ENCODE measurements at places on chromosomes 3 and 15.

- DNase-seq: no peak
Observed at GRCh38 chr3:4809922-4810321, 169.3 kb upstream of the BHLHE40 start.

- no peak for DNase-seq
Observed at GRCh38 chr15:49751751-49752150, 130.9 kb downstream of the DTWD1 start.

DNA sequence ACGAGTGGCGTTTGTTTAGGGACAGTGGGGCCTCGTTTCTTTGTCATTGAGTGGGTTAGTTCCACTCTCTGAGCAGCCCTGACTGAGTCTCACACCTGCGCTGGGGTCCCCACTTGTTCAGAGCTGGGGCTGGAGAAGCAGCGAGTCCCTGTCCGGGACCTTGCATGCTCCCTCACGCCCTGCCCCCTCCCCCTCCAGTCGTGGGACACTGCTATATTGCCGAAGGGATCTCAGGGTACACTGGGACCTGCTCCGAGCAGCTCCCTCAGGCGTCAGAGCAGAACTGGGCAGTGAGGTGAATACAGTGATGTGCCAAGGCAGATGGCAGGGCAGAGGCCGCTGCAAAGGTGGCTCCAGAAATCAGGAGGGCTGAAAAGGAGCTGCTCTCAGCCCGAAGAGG, 59.9 kb upstream of the KLF13 start:
- no peak for DNase-seq

DNA sequence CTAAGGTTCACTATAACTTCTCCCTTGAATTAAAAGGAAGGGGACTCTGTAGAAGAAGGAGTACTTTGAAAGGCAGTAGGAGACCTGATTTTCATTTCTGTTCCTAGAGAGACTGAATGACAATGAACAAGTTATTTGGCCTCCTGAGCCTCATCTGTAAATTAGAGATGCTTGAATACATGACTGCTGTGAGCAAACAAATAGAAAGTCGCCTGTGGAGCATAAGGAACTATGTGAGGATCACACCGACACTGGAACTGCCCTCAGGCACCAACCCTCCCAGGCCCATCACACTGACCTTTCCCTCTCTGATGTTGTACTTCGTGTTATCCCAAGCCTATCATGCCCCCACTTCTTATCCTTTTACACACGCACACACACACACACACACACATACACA, 48.6 kb downstream of the IMPG2 start:
- no peak for DNase-seq

DNA sequence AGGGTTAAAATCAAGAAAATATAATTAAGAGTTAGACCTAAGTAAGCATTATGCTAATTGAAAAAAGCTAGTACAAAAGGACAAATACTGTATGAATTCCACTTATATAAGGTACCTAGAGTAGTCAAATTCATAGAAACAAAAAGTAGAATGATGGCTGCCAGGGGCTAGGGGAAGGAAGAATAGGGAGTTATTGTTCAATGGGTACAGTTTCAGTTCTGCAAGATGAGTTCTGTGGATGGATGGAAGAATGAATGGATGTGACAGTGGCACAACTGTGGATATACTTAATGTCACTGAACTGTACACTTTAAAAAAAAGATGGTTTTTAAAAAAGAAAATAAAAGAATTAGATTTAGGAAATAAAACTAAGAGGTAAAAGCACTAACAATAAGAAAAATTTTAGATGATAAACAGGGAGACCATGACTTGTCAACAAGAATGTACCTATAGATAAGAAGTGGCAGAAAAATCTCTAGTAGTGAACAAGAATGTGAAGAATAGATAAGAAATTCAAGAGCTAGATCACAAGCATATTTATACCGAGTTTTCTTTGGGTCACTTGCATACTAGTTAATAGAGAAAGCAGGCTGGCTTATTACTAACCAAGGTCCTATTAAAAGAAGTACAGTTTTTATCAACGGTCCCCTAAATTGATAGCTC, 5.5 kb downstream of the IFT80 start:
- DNase-seq: no peak

- no peak for DNase-seq
Observed at GRCh38 chr15:68015244-68015643, 38.9 kb upstream of the PIAS1 start.

- no peak for DNase-seq
Observed at GRCh38 chr3:127798716-127799115, 23.6 kb downstream of the MGLL start.

- DNase-seq: no peak
Observed at GRCh38 chr3:25633919-25634318, 30.8 kb downstream of the TOP2B start.

GRCh38 chr3:63521657-63522056, 130.8 kb upstream of the SNTN start:
- no peak for DNase-seq

GRCh38 chr3:58635371-58636285, 30.9 kb downstream of the FAM3D start:
- DNase-seq: no peak

DNA sequence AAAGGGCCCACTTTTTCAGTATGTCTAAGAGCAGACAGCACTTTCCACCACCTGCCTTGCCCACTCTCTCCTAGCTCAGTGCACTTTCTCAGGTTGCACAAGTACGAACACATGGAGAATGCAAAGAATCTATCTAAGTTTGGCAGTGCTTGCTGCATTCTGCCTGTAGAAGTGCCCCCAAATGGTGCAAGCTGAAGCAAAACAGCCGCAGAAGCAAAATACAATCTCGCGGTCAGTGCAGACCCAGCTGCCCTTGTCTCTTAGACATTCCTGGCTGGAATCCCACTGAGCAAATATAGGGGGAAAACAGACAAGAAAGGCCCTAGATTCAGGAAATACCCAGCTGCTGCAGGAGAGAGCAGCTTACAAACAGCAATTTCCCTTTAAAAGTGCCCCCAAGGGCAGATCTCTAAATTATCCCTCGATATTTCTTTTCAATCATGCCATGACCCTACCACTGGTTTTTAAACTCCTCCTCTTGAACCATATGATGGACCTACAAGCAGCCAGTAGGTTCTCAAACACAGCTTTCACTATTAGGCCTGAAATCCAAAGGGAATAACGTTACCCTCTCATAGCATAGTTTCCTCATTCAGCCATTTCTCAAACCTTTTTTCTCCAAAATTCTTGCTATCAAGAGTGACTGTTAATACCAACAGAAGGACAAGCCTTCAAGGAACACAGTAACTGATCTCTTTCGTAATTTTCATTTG, 67.0 kb downstream of the TNIK start:
- no peak for DNase-seq

DNA sequence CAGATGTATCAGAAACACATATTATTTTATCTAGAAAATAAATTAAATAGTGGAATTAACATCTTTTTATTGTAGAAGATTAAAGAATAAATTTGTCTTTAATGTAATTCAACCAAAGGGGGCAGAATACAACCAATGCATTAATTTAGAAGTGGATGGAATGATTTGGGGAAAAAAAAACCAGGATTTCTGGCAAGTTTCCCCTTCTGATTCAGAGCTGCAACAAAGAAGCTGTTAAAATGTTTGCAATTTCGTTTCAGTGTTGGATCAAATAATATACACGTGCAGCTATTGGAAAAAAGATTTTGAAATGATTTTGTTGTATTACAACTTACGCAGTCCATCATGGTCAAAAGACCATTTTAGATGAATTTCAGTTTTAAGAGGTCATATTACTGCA, 71.6 kb upstream of the ZNF280D start:
- DNase-seq: no peak

DNA sequence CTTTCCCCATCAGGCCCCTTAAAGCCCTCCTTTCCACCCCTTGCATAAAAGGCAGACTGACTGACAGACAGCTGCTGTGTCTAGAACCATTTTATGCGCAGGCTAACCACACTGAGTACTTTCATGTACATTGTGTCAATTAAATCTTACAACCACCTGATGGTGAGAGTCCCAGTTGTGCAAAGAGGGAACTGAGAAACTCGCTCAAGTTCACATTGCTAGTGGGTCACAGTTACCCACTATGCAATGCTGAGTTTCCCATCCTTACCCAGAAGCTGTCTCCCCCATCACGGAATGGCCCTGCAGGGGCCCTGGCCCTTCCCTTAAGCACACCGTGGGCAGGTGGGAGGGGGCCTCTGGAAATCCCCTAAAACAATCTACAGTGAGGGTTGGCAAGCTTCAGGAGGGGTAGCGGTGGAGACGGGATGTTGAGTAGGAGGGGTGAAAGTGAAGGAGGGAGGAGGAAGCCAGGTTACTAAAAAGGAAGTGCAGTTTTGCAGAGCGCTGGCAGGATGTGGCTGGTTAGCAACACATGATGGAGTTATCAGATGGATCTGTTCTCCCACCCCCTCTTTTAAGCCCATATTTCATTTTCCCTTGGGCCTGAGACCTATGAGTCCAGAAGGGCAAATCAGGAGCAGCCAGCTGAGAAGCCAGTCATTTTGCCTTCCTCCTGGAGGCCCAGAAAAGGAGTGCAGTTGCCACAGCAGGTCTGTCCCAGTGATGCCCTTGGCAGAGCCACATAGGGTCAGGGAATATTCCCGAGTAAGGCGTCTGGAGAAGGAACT, 30.0 kb downstream of the STARD5 start:
- no peak for DNase-seq

Measured in head of caudate nucleus (tissue), 42 donors.